ENCODE measurements at places on chromosomes 16 and 17.
A peak's percentile ranks its signal among the peaks of the same experiment; 100 is the strongest.

GRCh38 chr17:48641541-48642058 is 15.4 kb upstream of the HOXB9 start:
- no peak for DNase-seq

DNA sequence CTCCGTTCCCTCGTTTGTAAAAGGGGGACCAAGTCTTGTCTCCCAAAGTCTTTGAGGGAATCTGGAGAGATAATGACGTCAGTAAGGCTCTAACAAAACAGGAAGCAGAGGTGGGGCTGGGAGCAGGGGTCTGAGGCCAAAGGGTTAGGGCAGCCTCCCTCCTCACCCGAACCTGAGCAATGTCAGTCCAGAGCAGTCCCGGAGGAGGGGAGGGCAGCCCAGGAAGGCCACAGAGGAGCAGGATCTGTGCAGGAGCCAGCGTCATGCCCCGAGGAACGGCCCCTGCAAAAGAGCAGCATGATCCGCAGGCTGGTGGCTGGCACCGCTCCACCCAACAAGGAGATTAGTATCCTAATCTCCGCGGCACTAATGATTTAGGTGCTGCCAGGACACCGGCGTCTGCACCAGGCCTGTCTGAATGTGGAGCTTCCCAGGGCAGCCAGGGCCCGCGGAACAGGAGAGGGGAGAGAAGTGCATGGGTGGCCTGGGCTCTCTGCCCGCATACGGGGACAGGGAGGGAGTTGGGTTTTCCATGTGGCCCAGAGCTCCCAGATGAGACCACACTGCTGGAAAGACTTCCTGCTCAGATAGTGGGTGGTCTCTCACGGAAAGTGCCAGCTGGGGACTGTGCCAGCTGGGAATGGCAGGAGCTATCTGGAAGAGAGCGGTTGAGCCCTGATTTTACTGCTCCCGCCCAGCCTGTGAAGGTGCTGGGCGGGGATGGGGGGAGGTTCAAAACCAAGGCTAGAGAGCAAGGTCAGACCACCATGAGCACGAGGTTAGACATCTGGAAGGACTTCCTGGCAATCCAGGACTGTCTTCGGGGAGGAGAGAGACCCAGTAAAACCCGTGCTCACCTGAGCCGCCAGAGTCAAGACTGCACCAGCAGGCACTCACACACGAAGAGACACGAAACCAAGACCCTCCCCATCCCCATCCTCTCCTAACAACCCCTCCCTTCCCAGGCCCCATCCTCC is 11.0 kb upstream of the KRT17 start:
- DNase-seq: no peak

DNA sequence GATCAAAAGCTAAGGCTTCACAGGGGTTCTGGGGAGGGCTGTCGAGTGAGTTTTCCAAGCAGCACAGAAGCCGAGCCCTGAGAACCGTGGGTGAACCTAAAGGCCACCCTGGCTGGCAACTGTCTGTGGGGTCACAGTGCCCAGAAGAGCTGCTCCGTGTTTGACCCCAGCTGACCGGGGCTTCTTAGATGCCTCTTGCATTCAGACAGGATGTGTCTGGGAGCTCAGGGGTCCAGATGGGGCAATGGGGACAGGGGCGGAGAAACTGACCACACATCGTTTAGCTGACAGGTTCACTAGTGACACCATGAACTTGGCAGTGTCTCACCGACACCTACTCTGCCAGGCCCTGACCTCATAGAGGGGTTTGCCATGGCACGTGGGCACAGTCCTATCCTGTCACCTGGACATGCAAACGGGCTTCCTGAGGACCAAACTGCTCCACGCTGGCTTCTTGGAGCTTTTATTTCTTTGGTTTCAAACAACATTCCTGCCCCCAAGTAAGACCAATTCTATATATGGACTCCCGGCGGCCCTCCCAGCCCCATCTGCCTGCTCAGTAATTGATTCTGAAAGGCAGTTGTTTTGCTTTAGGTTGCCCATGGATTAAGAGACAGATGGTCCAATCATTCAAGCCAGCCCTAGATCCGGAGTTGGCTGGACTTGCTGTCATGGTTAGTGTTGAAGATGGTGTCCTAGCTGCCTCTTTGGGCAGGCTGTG is 22.2 kb downstream of the WSCD1 start:
- no peak for DNase-seq

GRCh38 chr17:9878786-9879525 is 26.1 kb downstream of the RCVRN start:
- no peak for DNase-seq

DNA sequence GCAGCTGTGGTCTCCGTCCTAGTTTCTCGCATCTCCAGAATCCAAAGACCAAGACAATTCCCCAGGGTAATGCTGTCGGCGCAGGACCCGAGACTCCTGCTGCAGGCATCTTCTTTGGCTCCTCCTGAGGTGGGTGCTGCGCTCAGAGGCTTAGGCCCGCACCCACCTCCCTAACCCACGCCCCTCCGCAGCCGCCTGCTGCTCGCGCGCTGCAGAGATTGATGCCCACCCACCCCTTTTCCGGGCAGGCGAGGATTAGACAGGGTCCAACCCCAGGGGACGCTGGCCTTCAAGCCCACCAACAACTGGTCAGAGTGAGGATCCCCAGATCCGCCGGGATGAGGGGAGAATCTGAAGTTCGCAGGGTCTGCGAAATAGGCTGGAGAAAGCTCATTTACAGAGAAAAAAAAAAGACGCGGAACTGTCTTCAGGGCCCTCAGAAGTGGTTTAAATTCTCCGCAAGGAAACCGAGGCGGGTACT is 27.9 kb downstream of the SLFN11 start:
- DNase-seq: no peak

DNA sequence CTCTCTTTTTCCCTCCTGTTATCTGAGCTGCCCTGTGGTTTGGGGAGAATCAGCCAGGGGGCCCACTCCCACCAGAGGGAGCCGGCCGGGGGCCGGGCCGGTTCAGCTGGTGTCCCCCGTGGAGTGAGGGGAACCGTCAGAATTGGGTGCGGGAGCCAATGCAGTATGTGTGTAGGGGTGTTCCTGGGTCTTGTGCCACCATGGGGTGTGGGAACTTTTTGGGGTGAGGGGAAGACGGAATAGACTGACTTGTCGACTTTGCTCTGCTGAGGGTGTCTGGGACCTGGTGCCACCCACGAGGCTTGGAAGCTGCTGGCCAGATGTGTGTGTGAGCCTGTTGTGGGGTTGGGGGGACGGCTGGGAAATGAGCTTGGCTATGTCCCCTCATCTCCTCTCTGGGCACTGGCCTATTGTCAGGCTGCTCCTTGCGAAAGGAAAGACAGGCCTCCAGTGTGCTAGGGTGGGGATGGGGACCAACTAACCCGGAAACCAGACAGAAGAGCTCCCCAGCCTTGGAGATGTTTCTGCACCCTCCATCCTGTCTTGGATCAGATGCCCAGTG is 9.9 kb downstream of the RARA start:
- DNase-seq: no peak

DNA sequence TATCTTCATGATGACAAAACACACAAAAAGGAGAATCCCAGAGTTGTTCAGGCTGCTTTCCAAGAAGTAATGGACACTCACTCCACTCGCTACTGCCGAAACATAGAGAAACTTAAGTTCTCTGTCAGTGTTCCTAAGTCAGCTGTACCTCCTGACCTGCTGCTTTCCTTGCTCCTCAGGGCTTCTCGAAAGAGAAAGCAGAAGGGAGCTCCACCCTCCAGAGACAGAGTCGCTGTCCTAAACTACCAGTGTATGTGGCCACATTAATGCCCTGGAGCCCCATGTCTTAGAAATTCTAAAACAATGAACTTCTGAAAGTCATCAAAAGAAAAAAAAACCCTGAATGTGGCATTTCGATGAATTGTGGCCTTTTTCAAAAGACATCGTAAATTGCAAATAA is 390.8 kb upstream of the MON1B start:
- DNase-seq: no peak

- DNase-seq: peak; percentile 46
Observed at GRCh38 chr17:4833941-4834680, 971 bp downstream of the MINK1 start.

GRCh38 chr16:46857368-46857945 is 26.5 kb upstream of the C16orf87 start:
- peak; percentile 59 for DNase-seq

GRCh38 chr16:89201439-89202377 is 1.4 kb upstream of the SLC22A31 start:
- no peak for DNase-seq

DNA sequence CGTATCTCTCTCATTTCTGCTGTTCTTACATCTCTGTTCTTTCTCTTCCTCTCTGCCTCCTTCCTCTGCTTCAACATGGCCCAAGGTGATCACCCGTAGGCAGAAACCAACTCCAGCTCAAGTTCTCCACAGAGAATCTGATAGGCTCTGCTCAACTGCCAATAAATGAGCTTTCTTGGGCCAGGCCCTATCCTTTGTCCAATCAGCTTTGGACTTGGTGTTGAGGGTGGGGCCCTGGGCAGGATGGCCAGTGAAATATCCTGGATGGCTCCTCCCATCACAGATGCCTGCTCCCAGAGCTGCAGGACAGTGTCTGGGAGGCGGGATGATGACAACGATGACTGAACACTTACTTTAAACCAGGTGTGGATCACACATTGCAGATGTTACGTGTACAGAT is 17.4 kb upstream of the BRD7 start:
- DNase-seq: no peak

- DNase-seq: no peak
Observed at GRCh38 chr17:81125573-81126081, 39.7 kb upstream of the PVALEF start.

DNA sequence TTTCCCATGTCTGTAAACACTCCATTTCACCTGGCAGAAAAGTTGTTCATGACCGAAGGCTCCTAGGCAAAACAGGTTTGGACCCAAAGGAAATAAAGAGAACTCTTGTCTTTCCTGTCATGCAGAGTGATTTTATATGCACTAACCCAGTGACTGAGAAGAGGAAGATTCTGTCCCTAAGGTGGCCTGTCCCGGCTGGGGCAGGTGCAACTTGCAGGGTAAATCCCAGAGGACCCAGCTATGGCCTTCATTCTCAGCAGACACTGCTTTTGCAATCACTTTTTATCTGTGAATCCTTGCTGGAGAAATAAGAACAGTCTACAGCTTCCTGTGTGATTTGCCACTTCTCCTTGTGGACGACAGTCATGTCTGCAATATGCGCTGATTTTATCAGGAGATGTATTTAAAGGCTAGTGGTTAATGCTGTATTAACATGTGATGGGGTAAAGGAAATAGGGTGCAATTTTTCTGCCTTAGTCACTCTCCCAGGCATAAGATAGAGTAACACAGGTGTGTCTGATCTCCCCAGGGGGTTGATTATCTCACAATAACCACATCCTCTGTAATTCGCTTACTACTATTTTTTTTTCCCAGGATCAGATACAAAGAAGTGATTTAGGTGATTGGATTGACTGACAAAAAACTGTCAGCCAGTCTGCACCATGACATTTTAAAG is 696.8 kb upstream of the SOX9 start:
- no peak for DNase-seq

- no peak for DNase-seq
Observed at GRCh38 chr16:66150698-66151482, 215.6 kb upstream of the CDH5 start.

- no peak for DNase-seq
Observed at GRCh38 chr17:66952031-66952524, 12.4 kb upstream of the CACNG4 start.

- DNase-seq: no peak
Observed at GRCh38 chr16:81004646-81005353, 1.9 kb downstream of the CMC2 start.

DNA sequence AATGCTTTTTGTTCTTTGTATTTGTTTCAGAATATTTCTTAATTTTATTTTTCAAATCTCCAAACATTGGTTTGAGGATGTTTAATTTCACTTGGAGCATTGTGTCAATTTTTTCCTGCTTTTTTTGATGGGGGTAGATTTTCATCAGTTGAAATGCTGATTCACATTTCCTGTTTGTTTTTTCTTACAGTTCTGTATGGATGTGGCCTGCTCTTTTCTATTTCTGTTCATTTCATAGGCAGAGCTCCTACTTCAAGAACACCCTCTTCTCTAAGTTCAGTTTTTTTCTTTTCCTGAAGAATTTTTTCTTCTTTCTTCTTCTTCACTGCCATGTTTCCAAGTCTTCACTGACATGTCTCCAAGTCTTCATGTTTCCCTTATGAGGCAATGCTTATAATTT is 8.8 kb downstream of the MBTD1 start:
- DNase-seq: no peak

GRCh38 chr17:1758807-1759206 is 3.1 kb upstream of the SERPINF1 start:
- no peak for DNase-seq

DNA sequence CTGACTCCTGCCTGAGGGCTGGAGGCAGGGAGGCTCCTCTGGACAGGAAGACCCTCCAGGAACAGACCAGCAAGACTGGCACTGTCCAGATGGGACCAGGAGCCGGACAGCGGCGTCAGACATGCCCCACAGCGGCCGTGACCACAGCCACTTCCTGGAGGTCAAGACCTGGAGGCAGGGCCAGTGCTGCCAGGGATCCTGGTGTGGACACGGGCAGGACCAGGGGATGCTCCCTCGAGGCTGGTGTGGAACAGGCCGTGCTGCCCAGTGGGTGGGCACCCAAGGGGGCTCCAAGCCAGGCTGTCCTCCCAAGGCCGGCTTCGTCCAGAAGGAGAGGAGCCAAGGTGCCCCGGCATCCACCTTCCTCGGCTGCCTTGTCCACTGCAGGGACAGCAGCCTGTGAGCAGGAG is 4.5 kb upstream of the CCDC57 start:
- DNase-seq: no peak

GRCh38 chr16:84899414-84899813 is 79.6 kb downstream of the CRISPLD2 start:
- no peak for DNase-seq

GRCh38 chr17:53409588-53409987 is 413.1 kb upstream of the KIF2B start:
- DNase-seq: no peak

- DNase-seq: no peak
Observed at GRCh38 chr16:87006021-87006420, 311.2 kb downstream of the C16orf95 start.

DNA sequence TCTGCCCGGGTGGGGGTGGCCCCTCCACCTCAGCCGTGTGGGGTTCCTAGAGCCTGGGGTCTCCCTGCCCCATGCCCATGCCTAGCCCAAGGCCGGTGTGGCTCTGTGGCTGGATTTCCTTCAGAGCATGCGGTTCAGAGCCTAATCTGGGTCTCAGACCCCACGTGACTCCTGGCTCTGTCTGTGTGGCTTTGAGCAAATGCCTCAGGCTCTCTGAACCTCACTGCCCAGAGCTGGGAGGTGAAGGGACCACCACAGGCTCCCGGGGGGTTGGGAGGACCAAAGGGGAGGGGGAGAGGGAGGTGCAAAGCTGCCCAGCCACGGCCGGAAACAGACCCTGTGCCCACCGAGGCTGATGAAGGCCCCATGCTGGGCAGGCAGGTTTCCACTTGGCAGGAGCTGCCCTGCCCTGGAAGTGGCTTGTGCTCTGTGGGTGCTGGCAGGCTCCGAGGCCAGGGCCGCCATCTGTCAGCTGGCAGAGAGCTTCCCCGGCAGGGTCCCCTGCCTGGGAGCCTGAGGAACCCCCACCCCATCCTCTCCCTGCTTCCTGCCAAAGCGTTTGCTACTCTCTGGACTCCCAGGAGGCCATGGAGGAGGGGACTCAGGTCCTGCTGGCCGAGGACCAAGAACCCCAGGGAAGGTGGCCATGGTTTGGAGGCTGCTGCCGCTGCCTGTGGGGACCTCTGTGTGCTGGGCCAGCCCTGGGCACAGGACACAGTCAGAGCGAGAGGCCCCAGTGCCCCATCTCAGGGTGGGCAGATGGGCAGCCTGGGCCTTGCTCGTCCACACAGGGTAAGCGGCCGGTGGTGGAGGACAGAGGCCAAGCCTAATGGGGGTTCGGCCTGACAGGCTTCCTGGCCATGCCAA is 4.0 kb downstream of the CDH15 start:
- no peak for DNase-seq

GRCh38 chr17:50356418-50356817 is 10.5 kb downstream of the XYLT2 start:
- no peak for DNase-seq

GRCh38 chr16:86833136-86833535 is 254.8 kb downstream of the FOXL1 start:
- no peak for DNase-seq

All from nucleus accumbens (tissue), 56 donors.